ENCODE measurements at places on chromosomes 7 and 10.

DNA sequence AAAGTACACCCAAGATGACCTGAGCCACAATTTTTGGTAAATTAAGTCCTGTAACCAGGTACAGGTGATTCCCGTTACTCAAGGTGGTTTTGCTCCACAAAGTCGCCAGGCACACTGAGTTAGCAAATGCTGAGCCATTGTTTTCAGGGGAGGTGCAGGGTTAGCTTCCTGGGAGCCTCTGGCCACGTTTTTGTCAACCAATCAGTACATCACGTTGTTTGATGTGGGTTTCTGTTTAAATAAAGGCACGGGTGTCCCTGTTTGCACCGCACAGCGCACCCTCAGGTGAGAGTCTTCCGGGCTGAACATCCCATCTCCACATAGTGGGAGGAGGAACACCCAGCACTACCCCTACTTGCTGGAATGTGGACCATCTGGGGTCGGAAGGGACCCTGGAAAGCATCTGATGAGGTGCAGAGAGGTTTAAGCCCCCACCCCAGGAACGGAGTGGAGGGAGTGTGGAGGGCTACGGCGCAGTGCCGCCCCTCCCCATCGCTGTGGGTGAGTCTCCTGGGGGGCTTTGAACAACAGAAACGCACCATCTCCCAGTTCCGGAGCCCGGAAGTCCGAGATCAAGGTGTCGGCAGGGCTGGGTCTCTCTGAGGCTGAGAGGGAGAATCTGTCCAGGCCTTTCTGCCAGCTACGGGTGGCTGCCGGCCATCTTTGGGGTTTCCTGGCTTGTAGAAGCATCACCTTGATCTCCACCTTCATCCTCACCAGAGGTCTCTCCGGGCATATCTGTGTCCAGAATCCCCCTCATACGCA lies 42.5 kb downstream of the PRKAG2 start:
- DNase-seq: no peak

DNA sequence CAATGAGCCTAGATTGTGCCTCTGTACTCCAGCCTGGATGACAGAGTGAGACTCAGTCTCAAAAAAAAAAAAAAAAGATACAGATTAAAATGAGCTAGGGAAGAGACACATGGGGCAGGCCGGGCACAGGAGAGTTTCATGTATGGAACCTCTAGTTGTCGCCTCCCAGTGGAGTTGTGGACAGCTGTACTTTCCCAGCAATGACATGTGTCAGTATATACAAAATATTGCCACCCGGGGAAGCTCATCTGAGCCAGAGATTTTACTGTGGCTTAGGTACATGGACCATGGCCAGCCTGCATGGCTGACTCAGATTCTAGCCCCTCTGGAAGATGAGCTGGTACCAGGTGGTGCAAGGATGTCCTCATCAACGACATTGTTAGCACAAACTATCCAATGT lies 87.4 kb downstream of the COL26A1 start:
- no peak for DNase-seq

- DNase-seq: no peak
These were observed 70.3 kb upstream of the MXI1 start for GRCh38 chr10:110137142-110137545.

DNA sequence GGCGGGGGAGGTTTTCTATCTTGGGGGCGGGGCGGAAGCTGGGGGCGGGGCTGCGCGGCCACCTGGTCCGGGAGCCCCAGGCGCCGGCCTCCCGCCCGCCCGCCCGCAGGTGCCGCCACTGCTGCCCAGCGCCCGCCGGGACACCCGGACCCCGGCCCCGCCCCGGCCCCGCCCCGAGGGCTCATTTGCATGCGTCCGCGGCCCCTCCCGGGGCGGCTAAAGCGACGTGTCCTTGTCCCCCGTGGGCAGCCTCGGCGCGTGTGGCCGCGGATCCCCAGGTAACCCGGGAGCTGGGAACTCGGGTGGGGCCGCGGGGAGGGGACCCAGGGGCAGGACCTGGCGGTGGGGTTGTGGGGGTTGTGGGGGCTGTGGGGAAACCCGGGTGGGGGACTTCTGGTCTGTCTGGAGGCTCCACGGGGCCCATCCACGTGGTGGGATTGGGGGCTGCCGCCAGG lies at the start of gene BHLHA15:
TSS of gene BHLHA15 (plus strand) at position 219 of the 455 bp plus-strand sequence. CDS start 871 bp downstream, outside the sequence.
- no peak for DNase-seq

- peak; percentile 60 for DNase-seq
These were observed 11.5 kb upstream of the OGA start for GRCh38 chr10:101829561-101830315.

- DNase-seq: no peak
These were observed 1.3 kb upstream of the TAS2R38 start for GRCh38 chr7:141974831-141975230.

DNA sequence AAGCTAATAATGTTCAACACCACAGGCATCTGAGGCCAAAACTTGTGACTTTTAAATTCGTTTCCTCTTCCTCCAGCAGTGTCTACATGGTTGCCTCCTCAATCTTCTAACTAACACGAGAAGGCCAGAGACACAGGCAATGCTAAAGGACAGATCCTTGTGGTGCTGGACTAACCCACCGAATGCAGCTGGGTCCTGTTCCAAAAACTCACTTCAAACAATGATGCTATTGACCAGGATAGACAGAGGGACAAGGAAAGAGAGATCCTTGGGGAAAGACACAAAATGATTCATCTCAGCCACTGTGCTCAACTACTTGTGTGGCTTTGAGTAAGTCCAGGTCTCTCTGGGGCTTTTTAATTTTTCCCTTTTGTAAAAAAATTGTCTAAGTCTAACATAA lies 107.6 kb downstream of the KCNMA1 start:
- DNase-seq: no peak

DNA sequence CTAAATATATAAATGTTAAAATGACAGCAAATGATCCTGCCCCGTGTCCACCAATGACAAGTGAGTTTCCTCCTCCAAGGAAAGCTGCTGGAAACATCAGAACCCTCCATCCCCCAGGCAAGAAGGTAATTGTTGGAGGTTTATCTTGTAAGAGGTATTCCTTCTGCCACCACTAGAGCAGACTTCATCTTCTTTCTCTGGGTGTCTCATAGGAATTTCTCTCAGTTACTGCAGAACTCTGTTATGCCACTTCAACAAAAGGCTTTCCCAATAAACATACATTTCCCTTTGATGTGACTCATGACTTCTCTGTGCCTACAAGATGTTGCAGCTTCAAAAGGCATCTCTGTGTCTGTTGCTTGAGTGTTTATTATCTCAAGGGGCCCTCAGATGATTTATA lies 279.1 kb downstream of the BMPER start:
- DNase-seq: no peak

DNA sequence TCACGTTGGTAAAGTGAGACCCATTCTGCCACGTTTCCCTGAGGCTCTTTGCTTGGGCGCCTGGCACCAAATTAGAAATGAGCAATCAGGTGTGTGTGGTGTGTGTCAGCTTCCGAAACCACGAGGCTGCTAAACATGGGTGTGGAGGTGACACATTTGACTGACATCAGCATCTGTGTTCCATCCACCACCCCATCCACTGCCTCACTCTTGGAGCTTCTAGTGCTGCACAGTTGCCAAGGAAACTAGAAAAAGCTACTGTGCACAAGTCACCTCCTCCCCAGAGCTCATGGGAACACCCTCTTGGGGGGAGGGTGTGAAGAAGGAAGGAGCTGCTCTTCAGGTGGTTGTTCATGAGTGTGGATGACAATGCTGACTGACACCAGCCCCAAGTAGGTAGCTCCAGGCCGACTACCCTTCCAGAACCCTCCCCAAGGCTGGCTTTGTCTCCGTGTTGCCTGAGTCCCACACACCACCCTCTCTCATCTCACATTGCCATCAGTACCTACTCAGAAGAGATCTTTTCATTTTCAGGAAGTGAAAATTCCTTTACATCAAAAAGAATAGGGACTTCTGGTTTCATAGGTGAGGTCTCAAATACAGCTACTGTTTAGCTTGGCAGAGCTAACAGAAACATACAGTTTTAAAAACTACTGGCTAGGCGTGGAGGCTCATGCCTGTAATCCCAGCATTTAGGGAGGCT lies 152.2 kb downstream of the TMEM178B start:
- DNase-seq: no peak

DNA sequence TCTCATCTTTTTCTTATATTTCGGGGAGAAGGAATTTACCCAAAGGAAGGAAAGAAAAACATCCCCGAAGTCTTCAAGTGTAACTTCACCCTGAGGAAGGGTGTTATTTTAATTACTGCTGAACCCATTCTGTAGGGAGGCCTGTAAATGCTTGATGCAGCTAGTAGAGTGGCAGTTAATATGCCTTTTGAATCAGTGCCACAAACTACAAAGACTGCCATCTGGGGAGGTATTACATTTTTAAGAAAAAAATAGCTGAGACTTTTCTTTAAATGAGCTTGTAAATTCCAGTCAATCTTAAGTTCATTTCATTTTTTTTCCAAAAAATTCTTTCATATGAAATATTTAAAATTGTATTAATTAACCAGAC lies 233.1 kb upstream of the FERD3L start:
- DNase-seq: no peak

DNA sequence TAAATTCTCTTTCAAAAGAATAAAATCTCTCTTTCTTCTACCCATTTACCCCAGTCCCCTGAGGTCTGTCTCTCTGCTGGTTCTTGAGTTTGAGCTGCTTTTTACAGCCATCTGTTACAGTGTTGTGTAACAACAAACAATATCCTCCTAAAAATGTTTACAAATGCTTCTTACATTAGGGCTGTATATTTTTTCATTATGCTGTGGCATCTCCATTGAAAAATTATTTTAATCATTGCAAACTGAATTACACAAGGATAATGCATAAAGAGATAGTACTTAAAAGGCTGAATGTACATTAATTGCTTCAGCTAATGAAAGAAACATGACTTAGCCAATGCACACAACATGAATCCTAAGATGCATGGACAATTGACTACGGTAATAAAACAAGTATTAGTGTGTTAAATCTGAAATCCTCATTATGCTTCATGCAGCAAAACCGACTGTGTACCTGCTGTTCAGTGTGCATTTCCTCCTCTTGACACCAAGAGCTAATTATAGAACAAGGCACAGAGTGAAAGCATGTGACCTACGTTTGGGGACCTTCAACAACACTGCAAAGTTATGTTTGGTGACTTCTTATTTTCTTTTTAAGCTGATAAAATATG lies 181.7 kb upstream of the RHOBTB1 start:
- no peak for DNase-seq

DNA sequence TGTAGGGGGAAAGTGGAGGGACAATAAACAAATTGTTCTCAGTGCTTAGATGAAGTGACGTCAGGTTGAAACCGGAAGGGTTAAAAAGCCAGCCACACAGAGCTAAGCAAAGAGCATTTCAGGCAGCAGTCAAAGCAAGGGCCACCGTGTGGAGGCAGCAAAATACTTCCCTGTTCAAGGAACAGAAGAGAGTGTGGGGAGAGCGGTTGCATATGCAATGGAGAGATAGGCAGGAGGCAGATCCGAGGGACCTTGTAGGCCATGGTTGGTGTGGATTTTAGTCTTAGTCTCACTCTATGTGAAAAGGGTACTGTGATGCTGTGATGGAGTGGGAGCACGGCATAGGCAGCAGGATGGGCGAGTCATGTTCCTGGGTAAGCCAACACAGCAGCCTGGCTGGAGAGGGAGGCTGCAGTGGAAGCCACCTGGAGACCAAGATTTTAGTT lies 3.8 kb upstream of the STN1 start:
- no peak for DNase-seq

- DNase-seq: no peak
These were observed 1438.5 kb upstream of the CELF2 start for GRCh38 chr10:9579110-9579705.

- DNase-seq: no peak
These were observed 818.6 kb downstream of the TNS3 start for GRCh38 chr7:46763344-46763743.

DNA sequence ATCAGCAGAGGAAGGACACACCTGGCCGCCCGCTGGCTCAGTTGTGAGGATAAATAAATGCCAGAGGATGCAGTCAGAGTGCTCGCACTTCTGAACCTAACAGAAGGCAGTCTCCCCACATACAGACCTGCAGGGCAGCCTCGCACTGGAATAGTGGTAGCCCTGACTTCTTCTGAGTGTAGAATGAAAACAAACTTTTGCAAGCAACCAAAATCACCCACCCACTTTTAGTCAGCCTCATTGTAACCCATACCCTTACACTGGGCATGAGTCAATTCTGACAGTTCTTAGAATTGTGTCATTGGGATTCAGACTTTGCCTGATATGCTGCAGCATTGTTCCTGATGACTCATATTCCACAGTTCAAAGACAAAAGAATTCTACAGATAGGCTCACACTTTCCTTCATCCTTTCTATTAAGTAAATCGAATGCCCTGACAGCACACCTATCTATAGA lies 167.0 kb upstream of the CDK1 start:
- no peak for DNase-seq

DNA sequence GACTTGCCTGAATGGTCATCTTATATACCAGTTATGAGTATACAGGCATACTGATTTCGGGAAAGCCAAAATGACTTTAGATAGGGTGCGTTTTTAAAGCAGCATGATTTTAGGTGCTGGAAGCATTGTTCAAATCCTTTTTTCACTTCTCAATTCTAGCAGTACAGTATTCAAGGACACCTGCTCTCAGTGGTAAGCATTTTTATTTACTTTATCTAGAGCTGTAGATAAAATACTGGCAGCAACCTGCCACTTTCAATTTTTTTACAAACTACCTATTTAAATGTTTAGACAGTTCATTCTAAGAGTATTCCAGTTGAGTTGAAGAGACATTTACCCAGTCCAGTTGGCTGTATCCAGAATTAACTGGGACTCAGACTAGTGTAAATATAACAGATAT lies 33.6 kb downstream of the TMEM106B start:
- no peak for DNase-seq

DNA sequence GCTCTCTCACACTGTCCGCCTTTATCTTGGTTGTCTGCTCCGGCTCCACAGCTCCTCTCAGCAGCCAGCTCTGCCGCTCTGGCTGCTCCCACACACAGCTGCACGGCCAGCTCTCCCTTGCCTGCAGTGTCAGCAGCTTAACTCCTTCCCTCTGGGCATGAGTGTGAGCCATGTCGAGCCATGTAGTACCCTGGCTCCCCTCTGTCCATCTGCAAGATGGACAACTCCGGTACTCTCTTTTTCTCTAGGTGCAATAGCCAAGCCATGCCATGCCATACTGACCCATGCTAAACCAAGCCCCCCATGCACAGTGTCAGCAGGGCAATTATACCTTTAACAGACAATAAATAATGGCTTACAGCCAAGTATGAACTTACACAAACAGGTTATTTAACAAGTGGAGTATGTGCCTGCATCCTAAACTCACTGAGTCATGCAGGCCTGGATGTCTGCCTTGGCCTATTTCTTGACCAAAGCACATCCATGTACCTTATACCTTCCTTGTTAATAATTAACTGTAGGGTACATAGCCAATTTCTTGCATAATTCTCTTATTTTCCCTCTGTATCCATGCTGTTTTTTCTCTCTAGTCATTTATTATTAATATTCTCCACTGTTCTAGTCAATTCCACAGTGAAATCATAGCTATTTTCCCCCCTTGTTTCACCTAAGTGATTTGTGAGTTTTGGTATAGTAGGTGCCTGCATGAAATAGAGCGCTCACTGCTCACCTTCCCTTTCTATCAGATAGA lies 170.9 kb downstream of the CDK14 start:
- DNase-seq: no peak

- no peak for DNase-seq
These were observed 33.0 kb upstream of the DPYSL4 start for GRCh38 chr10:132153616-132154217.

GRCh38 chr10:93410697-93411348 lies 71.3 kb downstream of the MYOF start:
- DNase-seq: no peak

Data from T follicular helper cell (primary cell).